Activated T-cell treated with anti-CD3 and anti-CD28 coated beads, Interleukin-2, amount 50 U/mL, for 48 hours (primary cell): ENCODE measurements at places on chromosomes 1 and 21.

GRCh38 chr1:173823781-173824314, 625 bp upstream of the DARS2 start:
- DNase-seq = no peak

GRCh38 chr1:182359645-182360044, 31.9 kb downstream of the GLUL start:
- DNase-seq = no peak

DNA sequence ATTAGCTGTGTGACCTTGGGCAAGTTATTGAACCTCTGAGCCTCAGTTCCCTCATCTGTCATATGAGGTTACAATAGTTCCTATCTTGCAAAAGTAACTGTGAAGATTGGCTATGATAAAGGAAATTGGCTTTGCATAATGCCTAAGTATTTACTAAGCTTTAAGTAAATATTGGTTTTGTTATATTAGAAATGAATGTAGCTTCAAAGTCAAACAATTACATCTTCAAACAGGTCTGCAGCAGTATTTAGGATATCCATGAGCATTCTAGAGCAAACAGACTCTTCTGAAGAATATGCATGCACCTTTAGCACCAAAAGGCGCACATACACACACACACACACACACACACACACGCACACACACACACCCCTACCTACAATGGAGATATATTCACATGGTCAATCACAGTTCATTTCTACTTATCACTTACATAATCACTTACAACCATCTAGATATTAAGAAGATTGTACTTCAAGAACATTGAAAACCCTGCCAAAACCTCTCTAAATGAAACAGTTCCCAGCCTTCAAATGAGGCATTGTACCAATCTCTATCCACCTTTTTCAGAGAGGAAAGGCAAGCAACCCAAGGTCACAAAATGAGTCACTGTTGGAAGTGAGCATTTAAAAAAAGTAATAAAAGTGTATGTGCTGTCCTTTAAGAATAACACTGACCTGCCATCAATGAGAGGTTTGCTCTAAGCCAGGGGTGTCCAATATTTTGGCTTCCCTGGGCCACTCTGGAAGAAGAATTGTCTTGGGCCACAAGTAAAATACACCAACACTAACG, 13.4 kb upstream of the FAM43B start:
- no peak for DNase-seq

DNA sequence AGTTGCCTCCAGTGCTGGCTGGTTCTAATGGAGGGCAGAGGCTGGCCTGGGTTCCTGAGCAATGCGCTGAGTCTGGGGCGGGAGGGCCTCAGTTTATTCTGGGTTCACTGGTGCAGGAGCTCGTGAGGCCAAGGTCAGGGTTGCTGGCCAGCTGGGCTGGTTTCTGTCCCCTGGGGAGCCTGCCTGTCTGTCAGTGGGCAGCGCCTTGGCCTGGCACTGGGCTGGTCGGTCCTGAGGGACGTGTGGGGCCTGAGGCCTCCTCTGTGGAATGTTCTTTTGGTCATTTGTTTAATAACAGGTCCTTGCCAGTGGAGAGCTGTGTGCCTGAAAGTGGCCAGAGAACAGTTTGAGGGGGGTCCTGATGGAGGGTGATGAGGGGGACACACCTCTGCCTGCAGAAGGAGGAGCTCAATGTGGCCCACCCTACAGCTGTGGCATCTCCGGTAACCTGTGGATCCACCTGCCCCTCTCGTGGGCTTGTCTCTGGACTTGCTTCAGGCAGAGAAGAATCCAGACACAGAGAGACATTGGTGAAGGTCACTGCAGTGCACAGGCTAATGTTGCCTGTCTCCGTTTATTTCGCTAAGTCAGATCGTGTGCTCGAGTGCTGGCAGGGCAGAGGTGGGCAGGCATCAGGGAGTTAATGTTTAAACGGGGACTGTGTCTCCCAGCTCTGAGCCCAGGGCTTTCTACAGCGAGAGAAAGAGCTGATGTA, 34.6 kb downstream of the COQ8A start:
- no peak for DNase-seq

- no peak for DNase-seq
Measured at GRCh38 chr1:82722608-82723007, 921.9 kb downstream of the ADGRL2 start.

- DNase-seq = no peak
Measured at GRCh38 chr1:158396646-158397045, 2.6 kb downstream of the OR10T2 start.
